CD8-positive, alpha-beta memory T cell (primary cell): ENCODE measurements at places on chromosomes 11 and 22. TPM values are rescaled to one million over a fixed set of nuclear protein-coding genes. Genes with fewer than 3 reads are reported as not detected.

Gene MDK
- total RNA-seq, result 1.1 TPM

- DNase-seq, result no peak
- no peak overlapping the region for H3K4me3 ChIP-seq
Measured at GRCh38 chr22:20763630-20764470, 10.1 kb upstream of the SERPIND1 start.

Gene OR4C11
- not detected for total RNA-seq

Gene APOA4
- total RNA-seq, result not detected

- H3K27me3 ChIP-seq, result peaks cover 6% of the 10 kb centered on the region
- H3K27ac ChIP-seq, result no peak overlapping the region
- H3K36me3 ChIP-seq, result no peaks in the 10 kb centered on the region
- no peak overlapping the region for H3K4me3 ChIP-seq
- no peaks in the 10 kb centered on the region for H3K4me1 ChIP-seq
Measured at GRCh38 chr11:60933416-60934123, 9.3 kb downstream of the TMEM132A start.
